GM23338 (cell line): ENCODE measurements at places on chromosomes 16 and 17.

- no peak for DNase-seq
Observed at GRCh38 chr16:73951481-73951880, 345.1 kb upstream of the PSMD7 start.

DNA sequence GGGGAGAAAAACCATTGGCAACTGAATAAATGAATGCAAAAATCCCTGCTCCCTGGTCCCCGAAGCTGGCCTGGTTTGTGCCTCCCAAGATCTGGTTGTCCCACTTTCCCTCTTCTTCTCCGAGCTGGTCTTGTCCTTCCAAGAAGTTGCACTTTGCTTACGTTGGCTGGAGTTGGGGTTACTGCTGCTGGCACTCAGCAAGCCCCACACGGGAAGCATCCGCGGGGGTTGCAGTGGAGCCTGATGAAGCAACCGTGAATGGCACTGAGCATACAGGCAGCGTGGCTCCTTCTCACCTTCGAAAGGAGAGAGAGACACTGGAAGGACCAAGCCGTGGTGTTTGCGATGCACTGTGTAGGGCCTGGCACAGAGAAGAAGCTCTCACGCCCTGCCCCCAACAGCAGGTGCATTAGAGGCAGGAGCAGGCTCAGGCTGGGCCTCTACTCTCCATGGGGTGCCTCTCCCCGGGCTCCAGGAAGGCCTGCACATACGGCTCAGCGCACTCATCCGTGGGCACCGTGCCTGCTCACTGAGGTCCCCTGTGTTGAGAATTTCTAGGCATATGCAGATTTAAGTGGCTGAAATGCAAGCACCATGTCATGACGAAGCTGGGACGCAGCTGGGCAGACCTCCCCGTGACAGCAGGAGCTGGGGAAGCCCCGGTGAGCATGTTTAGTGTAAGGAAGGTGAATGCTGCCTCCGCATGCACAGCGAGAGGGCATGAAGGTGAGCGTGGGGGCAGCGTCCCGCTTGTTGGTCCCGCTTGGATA is 12.1 kb downstream of the CA5A start:
- DNase-seq: no peak

DNA sequence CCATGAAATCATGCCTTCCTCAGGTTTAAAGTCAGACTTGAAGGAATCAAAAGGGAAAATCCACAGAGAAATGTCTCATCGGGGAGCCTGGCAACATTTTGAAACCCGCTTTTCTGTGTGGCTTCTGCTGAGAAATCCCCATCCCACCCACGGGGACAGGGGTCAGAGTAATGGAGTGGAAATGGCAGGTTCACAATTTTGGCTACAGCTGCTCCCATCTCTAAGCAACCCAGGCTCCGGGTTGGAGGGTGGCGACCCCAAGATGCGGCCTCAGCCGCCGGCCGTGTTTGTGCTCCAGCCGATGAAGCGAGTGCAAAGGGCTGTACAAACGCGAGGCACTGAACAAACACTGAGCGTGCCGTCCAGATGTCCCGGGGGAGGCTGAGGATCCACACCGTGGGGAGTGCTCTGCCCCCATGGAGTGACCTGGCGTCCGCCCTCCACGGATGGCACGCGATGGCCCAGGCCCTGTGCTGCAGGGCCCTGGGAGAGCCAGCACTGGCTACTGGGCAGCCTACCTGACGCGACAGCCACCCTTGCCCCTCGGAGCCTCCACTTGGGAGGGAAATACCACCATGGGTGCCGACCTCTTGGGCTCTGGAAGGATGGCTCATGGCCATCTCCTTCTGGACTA is 22.2 kb downstream of the SLC43A2 start:
- DNase-seq: no peak

GRCh38 chr17:7932483-7932891 is 481 bp downstream of the CNTROB start:
- DNase-seq: peak; percentile 65

- DNase-seq: no peak
Observed at GRCh38 chr16:80442779-80443178, 98.0 kb upstream of the DYNLRB2 start.

GRCh38 chr16:66741169-66741900 is 10.1 kb downstream of the DYNC1LI2 start:
- no peak for DNase-seq

DNA sequence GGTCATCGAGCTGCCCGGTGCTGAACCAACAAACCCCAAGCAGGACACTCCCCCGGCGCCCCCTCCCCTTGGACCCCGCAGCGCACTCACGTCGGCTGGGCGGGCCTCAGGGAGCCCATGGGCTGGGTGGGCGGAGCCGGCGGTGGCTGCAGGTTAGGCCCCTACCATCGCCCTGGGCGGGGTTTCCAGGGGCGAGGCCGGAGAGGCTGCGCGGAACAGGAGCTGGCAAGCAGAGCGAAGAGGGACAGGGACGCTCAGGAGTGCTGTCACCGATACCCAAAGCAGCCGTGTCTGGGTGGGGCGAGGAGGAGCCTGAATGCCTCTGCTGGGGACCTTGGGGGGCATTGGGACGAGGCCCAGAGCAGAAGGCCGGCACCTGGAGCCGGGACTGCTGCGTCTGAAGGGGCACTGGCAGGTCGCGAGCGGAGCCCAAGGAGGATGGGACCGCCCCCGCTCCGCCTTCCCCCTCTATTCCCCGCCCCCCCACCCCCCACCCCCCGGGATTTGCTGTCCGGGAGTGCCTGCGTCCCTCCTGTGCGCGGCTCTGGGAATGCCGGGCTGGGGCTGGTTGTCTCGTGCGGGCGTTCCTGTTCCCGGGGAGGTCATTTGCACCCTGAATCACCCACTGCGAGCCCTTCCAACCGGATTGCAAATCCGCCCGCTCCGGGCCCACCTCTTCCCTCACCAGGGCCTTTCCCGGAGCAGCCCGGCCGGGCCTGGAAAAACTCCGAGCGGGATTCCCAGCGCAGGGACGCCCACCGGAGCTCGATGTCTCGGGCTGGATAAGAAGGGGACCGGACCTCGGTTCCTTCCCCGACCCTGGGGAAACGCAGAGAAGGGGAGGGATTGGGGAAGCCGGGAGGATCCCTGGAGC is 902 bp downstream of the ARHGAP27 start:
- peak; percentile 97 for DNase-seq

GRCh38 chr16:30715750-30716445 is 16.9 kb downstream of the SRCAP start:
- no peak for DNase-seq

GRCh38 chr17:2241823-2242222 is 61.8 kb downstream of the SMG6 start:
- no peak for DNase-seq

DNA sequence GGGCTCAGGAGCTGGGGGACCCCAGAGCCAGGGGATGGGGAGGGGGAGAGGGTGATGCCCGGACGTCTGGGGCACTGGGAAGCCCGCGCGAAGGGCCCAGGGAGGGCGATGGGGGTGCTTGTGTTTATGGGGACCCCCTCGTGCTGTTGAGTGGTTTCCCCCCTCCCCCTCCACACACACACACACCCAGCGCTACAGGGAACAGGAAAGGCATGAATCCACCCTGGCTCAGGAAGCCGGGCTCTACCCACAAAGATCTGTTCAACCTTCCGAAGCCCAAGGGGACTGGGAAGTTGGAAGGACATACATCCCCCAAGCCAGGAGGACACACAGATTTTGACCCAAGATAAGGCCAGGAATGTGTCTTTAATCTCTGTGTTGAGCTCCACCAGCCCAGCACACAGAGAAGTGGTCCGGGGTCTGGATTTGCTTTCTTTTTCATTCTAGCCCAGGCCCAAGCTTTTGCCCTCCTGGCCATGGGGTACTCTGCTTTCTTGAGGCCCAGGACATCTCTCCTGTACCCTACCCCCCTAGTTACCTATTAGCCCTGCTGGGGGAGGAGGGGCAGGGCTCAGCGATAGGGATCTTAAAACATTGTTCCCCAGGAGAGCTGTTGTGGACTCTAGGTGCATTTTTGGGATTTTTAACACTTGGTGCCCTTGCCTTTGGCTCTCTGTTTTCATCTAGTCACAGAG is 1.2 kb downstream of the UBALD2 start:
- DNase-seq: no peak

DNA sequence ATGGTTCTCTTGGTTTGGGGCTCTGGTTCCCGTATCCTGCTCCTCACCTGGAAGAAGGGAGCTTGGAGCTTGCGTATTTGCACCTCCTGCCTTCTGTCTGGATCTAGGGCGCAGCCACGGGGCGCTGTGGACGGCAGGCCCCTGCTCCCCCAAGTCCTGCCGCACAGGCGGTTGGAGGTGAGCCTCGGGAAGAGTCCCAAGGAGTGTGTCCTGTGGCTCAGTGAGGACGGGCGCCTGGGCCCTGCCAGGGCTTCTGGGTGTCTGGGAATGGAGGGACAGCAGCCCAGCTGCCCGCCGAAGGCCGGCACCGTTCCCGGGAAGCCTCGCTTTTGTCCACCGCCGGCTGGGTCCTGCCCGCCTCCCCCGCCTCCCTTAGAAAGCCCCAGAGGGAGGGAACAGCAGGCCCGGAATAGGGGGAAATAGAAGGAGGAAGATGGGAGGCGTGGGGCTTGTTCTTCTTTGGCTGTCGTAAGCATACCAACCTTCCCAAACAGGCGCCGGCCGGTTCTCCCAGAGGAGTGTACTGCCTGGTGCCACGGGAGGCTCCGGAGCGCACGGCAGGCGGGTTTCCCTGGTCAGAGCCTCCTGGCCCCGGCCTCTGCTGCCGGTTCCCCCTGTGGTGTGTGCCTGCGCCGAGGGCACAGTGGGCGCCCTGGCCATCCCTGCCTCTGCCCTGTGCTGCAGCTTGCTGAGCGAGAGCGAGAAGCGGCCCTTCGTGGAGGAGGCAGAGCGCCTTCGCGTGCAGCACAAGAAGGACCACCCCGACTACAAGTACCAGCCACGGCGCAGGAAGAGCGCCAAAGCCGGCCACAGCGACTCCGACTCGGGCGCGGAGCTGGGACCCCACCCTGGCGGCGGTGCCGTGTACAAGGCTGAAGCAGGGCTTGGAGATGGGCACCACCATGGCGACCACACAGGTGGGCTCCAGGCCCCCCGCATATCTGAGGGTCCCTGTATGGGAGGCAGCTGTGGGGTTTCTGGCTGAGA is 1.8 kb downstream of the SOX8 start:
- peak; percentile 35 for DNase-seq

GRCh38 chr17:78231991-78232858 is 794 bp downstream of the TMEM235 start:
- DNase-seq: peak; percentile 78

- DNase-seq: peak; percentile 73
Observed at GRCh38 chr17:46194393-46195216, 1.4 kb upstream of the KANSL1 start.

DNA sequence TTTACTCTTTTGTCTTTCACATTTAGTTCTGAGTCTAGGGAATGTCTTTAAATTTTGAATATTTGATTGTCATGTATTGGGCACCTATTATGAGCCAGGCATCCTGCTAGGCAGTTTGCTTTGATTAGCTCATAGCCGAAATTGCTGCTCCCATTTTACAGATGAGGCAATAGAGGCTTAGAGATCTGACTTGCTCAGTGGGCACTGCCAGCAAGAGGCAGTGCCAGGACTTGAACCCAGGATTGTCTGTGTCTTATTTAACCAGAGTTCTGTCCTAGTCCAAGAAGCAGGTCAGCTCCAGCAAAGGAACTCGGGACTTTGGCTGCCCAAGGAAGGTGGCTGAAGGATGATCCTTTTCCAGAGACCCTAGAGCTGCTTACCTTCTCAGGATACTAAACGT is 24.5 kb downstream of the BEAN1 start:
- DNase-seq: no peak

DNA sequence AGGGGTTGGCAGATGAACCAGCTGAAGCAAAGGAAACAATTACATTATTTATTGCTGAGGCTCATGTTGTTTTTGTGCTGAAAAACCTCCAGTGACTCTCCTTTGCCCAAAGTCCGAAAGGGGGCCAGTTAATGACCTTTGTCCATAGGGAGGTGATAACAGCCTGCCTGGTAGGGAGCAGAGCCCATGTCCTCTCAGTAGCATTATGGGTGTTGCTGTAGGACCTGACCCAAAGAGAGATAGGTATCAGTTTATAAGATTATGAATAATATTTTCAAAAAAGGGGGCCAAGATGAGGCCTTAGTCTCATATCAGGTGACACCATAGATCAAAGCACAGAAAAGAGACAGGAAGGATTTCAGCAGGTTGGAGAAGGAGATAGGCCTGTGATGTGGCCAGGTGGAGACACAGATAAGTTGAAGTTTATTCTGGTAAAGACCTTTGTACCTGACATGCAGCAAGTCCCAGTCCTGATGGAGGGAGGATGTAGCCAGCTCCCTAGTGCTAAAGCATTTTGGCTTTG is 55.1 kb downstream of the CENPV start:
- no peak for DNase-seq

- no peak for DNase-seq
Observed at GRCh38 chr17:77636835-77637817, 321.4 kb upstream of the TNRC6C start.

DNA sequence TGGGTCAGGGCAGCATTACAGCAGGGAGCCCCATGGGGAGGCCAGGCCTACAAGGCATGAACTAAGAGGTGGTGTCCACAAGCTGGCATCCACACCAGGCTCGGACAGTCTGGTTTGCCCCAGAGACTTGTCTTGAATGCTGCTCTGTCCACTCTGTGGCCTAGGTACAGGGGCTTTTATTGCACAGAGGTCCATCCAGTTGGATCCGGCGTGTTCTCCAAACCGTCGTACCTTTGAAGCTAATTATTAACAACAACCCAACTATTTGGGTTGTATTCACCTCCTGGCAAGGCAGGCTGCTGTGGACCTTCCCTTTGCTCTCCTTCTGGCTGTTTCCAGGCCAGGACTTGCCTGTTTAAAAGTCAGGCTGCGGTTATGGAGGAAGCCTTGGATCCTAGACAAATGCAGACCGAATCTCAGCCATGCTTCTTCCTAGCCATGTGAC is 123.4 kb downstream of the CLEC16A start:
- no peak for DNase-seq

- peak; percentile 65 for DNase-seq
Observed at GRCh38 chr16:68749432-68749831, 12.3 kb downstream of the CDH1 start.

GRCh38 chr16:68460067-68460466 is 11.8 kb upstream of the SMPD3 start:
- no peak for DNase-seq

DNA sequence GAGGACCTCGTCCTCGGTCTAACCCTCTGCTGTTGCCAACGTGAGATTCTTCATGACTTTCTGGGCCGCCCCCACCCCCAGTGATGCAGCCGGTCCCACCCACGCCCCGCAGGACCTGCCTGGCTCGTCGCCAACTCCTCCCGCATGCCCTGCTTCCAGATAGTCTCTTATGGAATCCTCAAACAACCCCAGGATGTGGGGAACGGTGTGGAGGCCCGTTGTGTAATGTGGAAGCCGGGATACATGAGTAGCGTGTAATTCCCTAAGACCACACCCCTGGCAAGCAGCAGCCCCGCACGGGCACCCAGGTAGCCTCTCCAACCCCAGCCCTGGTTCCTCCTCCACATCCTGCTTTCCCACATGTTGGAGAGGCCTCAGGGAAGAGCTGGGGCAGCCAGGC is 275.9 kb downstream of the C16orf95 start:
- DNase-seq: no peak

- peak; percentile 64 for DNase-seq
Observed at GRCh38 chr16:50878966-50879615, 137.2 kb downstream of the CYLD start.

DNA sequence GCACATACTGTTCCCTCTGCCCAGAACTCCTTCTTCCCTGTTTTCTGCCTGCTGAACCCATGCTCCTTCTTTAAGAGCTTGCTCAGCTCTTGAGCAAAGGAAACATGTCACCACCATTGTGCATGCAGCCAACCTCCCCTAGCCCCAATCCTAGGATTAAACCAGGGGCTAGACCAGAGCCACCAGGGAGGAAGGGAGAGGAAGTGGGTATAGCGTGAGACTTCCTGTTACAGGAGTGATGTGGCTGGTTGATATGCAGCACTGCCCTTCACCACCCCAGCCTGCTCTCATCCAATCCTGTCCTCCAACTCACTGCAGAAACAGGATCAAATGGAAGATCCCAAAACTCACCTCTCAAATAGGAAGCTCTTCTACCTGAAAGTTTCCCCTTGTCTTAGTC is 67.1 kb upstream of the CDH5 start:
- DNase-seq: no peak
